ENCODE measurements at places on chromosomes 3 and 15.
A peak's percentile ranks its signal among the peaks of the same experiment; 100 is the strongest.

DNA sequence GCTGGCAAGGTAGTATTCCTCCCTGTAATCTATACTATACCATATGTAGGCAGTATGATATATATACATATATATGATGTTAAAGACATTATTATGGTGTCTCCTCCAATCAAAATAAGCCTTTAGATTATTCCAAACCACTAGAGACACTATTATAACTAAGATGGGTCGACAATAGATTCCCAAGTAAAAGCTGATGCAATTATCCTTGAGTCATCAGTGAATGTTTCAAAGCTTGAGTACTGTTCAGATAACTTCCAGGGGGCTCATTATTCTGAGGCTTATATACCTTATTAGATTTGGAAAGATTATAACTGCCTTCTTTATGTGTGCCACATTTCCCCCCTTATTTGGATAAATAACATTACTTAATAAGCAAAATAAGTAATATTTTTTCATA is 11.9 kb upstream of the C3orf38 start:
- peak; percentile 49 for DNase-seq

DNA sequence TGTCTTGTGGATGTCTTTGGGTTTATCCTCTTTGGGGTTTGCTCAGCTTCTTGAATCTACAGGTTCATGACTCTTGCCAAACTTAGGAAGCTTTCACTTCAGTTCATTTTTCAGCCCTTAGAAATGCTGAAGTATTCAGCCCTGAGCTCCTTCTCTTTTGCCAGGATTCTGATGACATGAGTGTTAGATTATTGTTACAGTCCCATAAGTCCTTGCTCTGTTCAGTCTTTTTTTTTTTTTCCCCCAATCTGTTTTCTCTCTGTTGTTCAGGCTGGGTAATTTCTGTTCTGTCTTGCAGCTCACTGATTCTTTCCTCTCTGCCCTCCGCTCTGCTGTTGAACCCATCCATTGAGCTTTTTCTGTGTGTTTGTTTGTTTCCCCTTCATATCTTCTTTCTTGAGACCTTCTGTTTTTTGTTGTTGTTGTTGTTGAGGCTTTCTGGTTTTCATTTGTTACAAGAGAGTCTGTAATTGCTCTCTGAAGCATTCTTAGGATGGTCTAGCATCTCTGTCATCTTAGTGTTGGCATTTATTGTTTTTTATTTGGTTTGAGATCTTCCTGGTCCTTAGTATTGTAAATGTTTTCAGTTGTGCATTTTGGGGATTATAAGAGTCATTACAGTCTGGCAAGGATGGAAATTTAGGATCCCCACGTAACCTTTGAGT is 18.4 kb downstream of the LRCH3 start:
- peak; percentile 79 for DNase-seq

GRCh38 chr15:45715528-45715927 is 80.7 kb downstream of the SQOR start:
- DNase-seq: no peak

- DNase-seq: no peak
Observed at GRCh38 chr15:40986820-40987219, 33.5 kb downstream of the CHAC1 start.
